ENCODE measurements at places on chromosomes 6 and 20.

DNA sequence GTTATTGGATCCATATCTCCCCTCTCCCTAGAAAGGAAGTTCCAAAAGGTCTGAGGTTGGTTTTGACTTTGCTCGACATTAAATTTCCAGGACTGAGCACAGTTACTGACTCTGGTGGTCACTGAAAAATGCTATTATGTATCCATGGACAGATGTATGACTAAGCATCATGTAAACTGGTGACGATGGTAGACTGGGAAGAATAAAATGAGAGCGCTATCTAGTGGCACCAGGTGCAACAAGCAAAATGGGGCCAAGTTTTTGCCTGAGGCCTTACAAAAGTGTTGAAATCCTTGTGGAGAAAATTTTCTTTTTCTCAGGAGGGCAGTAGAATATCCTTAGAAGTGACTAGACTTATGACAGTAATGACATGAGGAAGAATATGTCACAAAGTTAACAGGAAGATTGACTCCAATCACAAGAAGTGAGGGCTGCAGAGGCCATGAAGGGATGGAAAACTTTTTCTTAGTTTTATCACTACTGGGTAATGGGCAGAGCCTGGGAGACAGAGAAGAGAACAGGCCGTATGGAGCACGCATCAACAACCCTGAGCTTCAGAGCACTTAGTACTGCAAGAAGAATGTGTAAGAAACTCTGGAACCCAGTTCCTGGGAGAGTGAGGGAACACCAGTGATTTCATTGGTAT lies 88.9 kb upstream of the ELOVL5 start:
- no peak for DNase-seq

GRCh38 chr6:106134087-106134770 lies 48.1 kb downstream of the PRDM1 start:
- DNase-seq = no peak

DNA sequence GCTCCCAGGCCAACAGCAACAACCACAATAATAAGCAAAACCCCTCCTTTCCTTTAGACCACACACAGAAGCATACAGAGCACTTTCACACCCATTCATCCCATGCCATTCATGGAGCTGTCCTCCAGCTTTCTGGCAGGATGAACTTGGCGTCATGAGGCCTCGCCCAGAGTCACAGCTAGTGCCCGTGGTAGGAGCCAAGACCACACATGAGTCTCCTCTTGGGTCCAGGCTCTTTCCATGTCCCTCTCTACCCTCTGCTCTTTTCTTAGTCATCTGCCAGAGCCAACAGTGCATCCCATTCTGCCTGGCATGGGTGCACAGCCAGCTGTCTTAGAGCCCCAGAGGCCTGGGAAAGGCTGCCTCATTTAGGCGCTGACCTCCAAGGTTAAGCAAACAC lies 1.8 kb upstream of the TGM3 start:
- no peak for DNase-seq

- DNase-seq = no peak
Measured at GRCh38 chr20:2379511-2380229, 1.0 kb upstream of the TGM6 start.

DNA sequence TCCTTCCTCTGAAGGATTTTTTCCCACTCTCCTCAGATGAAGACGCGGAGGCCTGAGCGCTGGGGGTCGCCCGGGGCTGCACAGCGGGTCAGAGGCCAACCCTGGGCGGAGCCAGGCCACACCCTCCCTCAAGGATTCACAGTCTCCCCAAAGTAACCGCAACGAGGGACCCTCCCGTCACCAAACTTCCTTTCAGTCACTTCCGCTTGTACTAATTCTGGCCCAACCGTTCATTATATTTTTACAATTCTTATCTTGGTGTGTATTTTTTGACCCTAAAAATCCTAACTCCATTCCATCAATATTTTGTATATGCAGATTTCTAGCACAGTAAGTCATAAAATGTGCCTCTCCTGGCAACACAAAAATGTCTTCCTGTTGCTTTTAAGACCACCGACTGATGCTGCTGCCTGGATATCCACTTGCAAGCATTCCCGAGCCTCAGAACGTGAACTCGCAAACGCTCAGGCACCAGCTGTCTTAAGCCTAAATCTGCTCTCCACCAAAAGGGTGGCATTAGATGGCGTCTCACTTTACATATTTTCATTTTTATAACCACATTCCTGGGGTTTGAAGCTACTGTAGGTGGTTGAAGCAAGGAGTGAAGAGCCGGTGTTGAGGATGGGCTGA lies 128.0 kb downstream of the DLL1 start:
- DNase-seq = no peak

GRCh38 chr6:133301835-133302234 lies 60.7 kb downstream of the EYA4 start:
- no peak for DNase-seq

DNA sequence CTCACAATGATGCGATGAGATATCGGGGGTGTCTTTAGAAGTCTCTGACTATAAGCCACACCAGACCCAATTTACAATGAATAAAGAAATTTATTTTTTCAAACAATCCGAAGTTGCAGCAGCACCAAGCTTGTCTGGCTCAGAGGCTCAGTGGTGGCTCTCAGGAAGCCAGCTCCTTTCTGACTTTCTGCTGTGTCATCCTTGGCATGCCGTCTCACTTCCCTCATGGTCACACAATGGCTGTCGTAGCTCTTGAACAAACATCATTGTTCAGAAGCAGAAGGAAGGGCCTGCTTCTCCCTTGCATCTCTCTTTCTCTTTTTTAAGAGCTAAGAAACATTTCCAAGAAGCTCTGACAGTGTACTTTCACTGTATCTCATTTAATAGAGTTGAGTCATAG lies 299.0 kb downstream of the DOK5 start:
- DNase-seq = no peak

- no peak for DNase-seq
Measured at GRCh38 chr6:137740091-137740755, 126.8 kb upstream of the TNFAIP3 start.

DNA sequence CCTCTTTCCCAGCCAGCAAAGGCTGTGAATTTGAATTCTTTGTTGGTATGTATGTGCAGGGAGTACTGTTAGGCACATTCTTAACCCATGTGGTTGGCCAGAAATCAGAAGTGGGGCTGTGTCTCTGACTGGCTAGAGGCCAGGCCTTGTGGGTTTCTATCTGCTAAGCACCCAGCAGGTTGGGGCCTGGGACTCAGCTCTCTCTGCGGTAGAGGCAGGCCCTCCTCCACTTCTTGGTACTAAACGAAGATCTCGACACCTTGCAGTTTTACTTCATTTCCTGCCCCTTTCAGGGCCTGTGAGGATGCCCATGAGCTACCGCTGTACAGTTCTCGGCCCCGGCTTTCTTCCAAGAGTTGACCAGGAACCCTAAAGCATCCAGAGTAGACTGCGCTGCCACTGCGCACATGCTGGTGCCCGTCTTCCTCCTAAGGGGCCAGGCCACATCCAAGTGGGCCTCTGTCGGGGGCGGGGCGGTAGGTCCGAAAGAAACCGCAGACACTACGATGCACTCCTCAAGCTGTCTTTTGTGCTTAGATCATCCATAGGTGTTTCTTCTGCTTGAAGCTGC lies 51.1 kb downstream of the TCP11 start:
- DNase-seq = no peak

DNA sequence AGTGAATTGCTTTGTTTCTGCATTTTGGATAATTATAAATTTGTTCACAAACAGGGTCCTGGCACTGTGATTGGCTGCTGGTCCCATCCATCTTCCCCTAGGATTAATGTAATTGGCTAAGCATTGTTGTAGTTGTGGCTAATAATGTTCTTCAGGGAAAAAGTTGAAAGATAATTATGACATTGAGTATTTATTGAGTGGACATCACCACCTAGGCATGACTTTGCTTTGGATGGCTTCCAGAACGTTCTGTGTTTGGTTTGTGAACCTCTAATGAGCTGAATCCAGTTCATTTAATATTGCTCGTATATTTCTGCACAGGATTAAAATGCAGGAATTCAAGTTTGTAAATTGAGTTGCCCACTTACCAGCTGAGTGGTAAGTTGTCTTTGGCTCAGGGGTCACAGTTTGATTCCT lies 55.1 kb downstream of the ARID1B start:
- no peak for DNase-seq

DNA sequence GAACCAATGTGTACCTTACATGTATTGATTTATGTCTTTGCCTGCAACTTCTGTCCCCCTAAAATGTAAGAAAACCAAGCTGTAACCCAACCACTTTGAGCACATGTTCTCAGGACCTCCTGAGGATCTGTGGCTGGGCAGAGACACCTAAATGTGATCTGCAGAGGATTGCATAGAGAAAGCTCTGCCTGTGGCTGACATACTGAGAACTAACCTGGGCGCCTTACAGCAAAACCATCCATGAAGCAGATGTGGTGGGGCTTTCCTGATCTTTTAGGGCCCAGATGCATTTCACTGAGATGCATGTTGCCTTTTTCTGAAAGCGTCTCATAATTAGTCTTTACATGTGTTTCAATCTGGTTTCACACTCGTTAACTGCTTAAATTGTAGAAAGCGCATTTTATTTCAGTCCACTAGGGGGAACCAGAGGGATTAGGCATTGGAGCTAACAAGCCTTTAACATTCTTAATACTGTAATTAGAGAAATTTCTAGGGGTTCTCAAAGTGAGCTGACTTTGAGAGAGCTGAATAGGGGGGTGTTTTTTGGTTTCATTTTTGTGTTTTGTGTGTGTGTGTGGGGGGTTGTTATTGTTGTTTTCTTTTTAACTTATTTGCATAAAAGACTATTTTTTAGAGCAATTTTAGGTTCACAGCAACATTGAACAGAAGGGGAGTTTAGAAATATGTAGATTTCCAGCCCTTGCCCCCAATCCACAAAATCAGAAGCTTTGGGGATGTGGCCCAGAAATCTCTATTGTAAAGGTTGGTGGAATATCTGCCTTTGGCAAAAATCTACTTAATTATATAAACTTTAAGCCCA lies 50.9 kb upstream of the FAM184A start:
- no peak for DNase-seq

DNA sequence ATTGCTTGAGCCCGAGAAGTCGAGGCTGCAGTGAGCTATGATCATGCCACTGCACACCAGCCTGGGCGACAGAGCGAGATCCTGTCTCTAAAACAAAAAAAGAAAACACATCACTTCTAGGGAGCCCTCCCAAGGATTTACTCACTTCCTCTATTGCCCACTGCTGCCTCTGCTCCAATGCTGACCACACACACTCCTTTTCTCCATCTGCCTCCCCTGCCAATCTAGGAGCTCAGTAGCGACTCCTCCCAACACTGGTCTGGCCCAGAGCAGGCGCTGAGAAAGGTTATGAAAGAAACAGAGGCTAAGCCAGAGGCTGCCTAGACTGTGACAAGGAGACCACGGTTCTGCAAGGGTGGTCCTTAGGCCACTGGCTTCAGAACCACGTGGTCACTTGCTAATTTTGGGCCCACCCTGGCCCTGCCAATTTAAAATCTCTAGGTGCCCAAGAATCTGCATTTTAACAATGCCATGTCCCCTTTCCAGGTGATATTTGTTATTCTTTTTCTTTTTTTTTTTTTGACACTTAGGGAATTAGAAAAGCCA lies 1.3 kb upstream of the E2F1 start:
- DNase-seq = no peak

DNA sequence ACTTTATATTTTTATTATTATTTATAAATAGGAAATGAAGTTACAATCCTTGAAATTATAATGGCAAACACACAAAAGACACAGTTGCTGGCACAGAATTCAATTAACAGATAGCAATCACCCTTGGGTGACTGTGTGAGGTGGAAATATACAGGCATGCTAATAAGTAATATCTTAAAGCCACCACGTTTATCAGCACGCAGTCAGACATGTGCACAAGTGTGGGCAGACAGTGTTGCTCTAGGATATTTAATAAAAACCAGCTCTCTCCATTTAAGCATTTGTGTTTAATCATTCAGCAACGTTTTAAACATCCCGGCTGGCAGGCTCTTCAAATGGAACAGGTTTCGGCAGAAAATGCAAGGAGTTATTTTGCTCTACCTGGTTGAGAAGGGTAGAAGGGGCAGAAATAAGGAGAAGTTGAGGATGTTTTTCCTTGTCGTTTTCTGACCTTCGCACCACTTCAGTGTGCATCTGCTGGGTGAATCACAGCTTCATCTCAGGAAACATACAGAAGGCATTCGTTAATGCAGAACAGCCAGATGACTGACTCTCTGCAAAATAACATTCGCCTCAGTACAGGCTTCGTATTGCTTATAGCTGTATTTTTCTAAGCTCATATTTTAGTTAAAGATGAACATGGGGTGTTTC lies 585.1 kb downstream of the QKI start:
- no peak for DNase-seq

DNA sequence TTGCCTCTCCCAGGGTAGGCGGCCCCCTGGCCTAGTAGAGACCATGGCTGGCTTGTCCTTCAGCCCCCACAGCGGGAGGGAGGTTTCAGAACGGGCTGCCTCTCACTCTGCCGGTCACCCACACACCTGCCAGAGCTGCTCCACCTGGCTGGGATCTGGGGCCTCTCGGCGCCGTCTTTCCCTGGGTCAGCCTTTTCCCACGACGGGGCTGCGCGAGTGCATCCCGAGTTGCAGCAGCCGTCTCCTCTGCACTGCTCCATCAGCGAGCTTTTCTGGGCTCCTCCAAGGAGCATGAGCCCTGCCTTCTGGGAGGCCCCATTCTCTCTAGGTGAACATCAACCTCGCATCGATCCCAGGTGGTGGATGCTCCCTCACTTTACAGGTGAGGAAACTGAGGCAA lies 15.9 kb upstream of the SPDEF start:
- no peak for DNase-seq
